ENCODE measurements at places on chromosomes 7 and 10.

- peak; percentile 65 for DNase-seq
These were observed at the start of gene PAPSS2 for GRCh38 chr10:87659571-87660483. PAPSS2 (plus strand) TSS chr10:87659878; CDS start chr10:87659982, 104 bp downstream.

DNA sequence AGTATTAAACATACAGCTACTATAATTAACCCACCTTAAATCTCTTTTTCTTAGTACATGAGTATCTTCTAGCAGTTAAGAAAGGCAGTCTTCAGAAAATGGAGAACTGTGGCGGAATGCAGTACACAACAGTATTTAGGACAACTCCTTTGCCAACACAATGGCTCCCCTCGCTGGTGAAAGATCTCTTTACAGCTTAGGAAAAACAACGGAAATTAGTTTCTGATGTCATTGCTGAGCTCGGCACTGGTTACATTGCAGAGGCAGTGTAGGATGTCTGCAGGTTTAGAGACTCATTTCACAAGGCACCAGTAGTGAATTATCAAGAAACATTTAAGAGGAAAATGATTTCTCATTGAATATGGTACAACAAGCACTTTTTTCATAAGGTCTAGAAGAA, 43.4 kb downstream of the GLRX3 start:
- peak; percentile 52 for DNase-seq

DNA sequence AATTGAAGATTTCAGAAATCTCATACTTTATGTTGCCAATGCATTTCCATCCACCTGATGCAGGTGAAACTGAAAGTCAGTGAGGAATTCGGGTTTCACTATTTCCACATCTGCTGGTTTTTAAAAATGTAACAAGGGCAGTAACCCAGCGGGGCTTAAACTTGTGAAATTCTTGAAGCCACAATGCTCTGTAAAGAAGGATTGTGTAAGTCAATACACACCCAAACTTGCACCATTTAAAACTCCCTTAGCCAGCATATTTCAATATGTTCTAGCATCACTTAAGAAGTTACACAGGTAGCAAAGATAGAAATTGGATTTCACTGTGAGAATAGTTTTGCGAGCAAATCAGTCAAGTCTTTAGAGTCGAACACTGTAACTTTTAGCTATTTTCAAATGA, 386.1 kb downstream of the PLXDC2 start:
- no peak for DNase-seq

GRCh38 chr7:117827862-117828261, 45.4 kb downstream of the CTTNBP2 start:
- peak; percentile 76 for DNase-seq

- no peak for DNase-seq
These were observed 270.9 kb downstream of the RELN start for GRCh38 chr7:103718482-103719061.

DNA sequence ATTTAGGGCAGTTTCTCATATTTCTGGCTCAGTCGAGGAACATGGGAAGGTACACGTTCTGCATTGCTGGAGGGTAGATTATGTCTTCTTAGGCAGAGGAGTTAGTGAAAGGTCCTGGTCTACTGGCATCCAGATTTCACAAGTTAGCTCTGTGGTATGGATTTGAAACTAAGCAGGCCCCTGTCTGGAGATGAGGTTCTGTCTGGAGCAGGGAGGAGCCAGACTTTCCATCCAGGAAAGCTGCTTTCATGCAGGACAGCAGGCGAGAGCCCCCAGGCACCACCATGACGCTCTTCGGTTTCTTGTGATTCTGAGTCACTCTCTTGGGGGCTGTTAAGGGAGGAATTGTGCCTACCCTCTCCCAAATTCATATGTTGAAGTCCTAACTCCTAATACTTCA, 184.3 kb downstream of the KIAA1217 start:
- DNase-seq: no peak

- DNase-seq: peak; percentile 44
These were observed 103.2 kb downstream of the NRG3 start for GRCh38 chr10:81978238-81978637.

DNA sequence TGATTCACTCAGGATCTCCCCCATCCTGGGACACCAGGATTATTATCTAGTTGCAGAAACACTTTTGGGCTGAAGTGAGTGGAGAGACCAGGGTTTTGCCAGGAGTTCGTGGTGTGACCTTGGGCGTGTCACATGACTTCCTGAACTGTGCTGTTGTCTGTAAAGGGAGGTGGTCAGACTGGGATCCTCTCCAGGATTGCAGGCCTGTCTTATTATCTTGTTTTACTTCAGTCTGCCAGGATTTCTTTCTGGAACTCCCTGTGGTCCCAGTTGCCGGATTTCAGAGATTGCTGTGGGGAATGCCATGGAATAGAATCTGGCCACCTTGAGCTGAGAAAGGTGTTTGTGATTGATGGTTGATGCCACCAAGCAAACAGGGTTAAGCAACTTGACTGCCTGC, 35.8 kb downstream of the CRCP start:
- DNase-seq: peak; percentile 84

DNA sequence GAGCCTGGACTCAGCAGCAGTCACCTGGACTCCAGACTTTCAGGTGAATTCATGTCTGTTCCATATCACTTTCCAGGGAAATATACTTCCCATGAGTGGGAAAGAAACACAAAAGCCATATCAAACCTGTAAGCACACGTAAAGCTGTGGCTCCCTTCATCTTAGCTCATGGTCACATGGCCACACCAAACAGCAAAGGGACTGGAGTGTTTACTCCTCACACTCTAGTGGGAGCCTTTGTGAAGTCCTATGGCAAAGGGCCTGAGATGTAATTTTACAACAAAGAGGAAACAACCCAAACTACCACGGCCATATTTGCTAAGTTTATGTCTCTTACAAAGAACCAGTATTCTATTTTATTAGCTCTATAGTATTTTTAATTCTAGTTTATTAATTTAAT, 16.3 kb downstream of the SFTPA1 start:
- DNase-seq: no peak

DNA sequence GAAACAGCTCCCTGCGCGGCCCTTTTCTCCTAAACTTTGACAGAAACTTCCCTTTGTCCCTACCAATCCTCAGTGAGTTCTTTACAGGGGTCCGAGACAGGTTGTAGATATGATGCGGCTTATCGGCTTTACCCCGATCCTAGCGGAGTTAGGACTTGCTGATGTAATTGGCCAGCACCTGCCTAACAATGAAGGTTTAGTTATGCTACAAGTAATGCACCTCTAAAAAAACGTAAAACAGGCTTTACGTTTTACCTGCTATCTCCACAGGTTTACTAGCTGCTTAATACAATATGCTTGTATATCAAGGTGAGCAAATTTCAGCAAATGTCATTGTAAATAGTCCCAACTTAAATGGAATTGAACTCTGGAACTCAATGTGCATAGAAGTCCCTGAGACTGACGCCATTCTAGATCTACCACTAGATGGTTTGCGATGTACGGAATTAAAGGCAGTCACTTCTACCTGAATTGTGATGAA, 697 bp upstream of the SNX13 start:
- DNase-seq: no peak

GRCh38 chr10:11194859-11195586, 177.4 kb downstream of the CELF2 start:
- no peak for DNase-seq

DNA sequence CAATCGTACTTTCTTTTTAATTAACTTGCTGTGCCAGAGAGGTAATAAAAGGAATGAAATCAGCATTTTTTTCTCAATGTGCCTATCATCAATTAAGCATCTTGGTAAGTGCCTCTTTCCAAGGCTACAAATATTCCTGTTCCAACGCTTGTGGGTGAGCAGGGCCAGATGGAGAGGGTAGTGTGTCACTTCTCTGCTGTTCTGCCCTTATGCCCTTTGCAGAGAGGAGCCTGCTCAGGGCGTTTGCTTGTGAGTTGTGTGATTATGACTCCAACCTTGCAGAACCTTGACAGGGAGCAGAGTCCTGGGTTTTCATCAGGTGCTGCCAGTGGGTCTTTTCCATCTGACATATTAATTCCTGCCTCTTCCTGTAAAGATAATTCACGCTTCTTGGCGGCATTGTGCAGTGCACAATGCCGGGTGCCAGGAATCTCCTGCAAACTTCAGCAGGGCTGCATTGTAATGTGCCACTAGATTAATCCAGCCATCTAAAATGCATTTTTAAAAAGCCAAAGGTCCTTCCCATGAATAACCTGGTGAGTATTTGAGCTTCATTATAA, 234.4 kb downstream of the ARHGAP12 start:
- DNase-seq: no peak

GRCh38 chr10:60914690-60915141, 29.3 kb downstream of the RHOBTB1 start:
- DNase-seq: peak; percentile 87

DNA sequence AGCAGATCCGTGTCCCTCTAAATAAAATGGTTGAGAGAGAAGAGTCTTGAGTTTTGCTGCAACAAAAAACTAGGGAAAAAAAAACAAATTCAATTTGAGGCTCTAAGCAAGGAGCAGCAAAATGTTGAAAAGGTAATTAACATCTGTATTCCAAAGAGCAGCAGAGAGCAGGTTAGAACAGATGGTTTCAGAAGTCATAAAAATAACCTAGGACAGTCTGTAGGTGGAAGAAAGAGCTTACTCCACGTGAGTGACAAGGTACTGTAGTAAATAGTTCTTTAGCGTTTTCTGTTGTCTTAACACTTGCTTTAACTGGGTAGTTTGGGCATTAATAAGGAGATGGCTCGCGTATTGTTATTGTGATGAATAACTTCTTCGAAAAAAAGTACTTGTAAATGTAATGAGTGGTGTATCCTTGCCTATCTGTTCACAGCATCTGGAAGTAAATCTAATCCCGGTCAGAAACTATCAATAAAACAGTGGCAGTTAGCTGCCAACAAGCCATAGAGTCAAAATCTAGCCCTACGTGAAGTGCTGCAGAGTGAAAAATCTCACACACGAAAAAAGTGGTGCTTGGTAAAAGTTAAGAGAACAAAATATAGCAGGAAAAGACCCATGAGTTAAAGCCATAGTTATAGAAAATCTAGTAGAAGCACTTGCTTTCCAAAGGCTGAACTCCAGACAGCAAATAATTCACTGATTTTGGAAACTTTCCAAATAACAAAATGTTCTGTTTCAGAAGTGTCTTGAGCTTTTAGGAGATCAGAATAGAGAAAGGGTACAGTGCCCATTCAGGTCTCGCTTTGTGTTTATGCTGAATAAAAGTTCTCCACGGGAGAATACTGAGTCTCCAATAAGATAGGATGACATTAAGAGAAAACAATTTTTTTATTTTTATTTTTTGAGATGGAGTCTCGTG, 49.3 kb upstream of the PARD3 start:
- DNase-seq: no peak

GRCh38 chr7:23212841-23213240, 31.0 kb downstream of the NUP42 start:
- no peak for DNase-seq

- no peak for DNase-seq
These were observed 632.5 kb upstream of the ANKRD30A start for GRCh38 chr10:36492590-36493515.

DNA sequence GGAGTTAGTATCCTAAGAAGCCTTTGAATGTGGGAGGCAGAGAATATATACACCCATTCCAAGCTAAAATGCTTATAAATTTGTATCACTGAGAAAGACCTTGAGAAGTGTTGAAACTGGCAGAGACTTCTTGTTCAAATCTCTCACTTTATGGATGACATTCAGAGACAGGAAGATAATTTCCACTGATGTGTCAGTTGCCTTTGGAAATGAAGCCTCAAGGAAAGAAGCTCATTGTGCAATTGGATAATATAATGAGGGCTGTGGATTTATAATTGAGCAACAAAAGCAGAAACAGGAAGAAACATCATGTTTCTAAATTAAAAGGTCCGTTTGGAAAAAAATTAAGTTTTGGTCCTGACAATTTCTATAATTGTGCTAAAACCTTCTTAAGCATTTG, 789.9 kb upstream of the IGFBP3 start:
- DNase-seq: peak; percentile 56

DNA sequence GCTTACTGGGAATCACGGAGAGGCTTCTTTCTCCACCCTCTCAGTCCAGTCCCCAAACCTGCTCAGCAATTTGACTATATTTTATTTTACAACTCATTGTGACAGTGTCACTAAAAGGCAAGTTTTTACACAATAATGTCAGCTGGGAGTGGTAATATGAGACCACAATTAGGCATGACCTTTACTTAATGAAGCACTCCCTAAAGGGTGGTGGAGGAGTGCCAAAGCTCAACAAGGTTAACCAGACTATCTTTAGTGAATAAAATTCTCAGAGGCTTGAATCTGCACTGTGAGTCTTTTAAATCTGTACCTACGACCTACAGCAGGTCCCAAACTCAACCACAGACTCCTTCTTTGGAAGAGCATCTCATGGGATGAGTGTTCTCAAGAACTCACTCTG, 215.6 kb downstream of the TAX1BP1 start:
- no peak for DNase-seq

- DNase-seq: no peak
These were observed 87.2 kb downstream of the PDE1C start for GRCh38 chr7:31982962-31983361.

DNA sequence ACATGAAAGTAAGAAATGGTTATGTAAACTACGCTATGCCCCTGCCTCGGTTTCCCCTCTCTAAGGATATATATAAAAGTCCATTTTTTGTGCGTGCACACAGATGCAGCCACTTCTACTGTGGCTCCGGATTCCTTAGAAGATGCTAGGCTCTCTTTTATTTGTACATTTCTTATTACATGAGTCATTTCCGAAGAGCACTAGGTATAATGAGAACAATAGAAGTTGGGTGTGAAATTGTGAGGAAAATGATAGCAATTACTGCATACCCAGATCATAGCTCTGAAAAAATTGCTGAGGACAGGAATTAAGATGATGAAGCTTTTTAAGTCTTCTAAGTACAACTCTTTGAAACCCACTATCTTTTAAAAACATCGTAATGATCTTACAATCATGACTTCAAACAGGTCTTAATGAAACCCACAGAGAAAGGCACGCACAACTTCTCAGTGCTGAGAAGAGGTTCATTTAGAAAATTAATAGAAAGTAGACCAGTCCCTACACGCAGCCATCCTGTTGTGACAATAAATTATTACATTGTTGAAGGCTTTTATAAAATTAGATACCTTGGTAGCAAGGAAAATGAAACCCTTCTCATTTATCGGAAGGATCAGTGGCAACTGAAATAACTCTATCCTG, 96.2 kb upstream of the FGFR2 start:
- DNase-seq: no peak

- no peak for DNase-seq
These were observed 25.3 kb upstream of the PWWP2B start for GRCh38 chr10:132371641-132372081.

DNA sequence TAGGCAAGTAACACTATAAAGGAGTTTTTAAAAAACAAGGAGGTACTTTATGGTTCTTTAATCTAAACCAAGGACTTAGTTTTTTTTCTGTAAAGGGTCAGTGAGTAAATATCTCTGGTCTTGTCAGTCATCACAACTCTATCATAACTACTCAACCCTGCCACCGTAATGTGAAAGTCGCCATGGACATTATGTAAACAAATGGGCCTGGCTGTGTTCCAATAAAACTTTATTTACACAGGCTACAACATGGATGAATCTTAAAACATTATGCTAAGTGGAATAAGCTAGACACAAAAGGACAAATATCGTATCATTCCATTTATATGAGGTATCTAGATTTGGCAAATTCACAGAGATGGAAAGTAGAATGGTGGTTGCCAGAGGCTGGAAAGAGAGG, 60.8 kb upstream of the SP4 start:
- no peak for DNase-seq

- DNase-seq: no peak
These were observed 1088.3 kb upstream of the SORCS1 start for GRCh38 chr10:108252771-108253170.

GRCh38 chr10:70035531-70035930, 17.1 kb upstream of the MACROH2A2 start:
- DNase-seq: no peak

Measured in foreskin fibroblast (primary cell).